ENCODE measurements at places on chromosomes 1 and 21. TPM values are rescaled to one million over a fixed set of nuclear protein-coding genes. Genes with fewer than 3 reads are reported as not detected.
A peak's percentile ranks its signal among the peaks of the same experiment; 100 is the strongest.

GRCh38 chr1:61925591-61926298, 183.5 kb downstream of the PATJ start:
- DNase-seq = no peak

DNA sequence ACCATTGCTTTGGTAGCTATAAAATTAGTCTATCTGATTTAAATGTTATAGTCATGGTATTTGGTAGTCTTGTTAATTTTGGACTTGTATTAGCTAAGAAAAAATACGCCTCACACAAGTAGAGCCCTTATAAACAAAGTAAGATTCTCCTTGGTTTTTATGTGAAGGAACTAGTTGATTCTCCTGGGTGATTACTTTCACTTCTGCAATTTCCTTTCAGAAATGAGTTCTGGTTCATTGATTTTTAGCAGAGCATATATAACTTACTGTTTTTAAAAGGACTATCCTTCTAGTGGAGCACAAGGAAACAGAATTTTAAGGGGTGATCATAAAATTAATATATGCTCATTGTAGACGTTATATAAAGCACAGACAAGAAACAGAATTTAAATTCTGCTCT, 120.1 kb downstream of the BACH1 start:
- DNase-seq = no peak

- DNase-seq = peak; percentile 81
These were observed 25.4 kb downstream of the PIGM start for GRCh38 chr1:160006312-160006940.

CYP4X1 gene
- not detected for polyA plus RNA-seq

ADGRL2 gene
- polyA plus RNA-seq = not detected

DNA sequence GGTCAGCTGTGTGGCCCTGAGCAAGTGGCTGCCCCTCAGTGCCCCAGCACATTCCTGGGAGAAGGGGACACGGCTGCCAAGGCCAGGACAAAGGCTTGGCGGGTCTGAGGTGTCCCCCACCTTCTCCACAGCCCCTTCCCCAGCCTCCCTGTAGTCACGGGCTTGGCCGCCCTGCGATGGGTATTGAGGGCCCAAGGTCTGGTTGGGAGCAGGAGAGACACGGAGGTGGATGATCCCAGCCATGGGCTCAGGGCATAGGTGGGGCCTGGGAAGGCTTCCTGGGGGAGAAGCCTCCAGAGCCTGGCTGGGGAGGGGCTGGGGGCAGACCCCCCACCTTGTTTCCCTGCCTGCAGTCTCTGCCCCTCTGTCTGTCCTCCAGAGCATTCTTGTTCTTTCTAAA, 27.0 kb downstream of the TTC39A start:
- no peak for DNase-seq

GRCh38 chr1:70486676-70487458, 75.8 kb downstream of the CTH start:
- no peak for DNase-seq

DNA sequence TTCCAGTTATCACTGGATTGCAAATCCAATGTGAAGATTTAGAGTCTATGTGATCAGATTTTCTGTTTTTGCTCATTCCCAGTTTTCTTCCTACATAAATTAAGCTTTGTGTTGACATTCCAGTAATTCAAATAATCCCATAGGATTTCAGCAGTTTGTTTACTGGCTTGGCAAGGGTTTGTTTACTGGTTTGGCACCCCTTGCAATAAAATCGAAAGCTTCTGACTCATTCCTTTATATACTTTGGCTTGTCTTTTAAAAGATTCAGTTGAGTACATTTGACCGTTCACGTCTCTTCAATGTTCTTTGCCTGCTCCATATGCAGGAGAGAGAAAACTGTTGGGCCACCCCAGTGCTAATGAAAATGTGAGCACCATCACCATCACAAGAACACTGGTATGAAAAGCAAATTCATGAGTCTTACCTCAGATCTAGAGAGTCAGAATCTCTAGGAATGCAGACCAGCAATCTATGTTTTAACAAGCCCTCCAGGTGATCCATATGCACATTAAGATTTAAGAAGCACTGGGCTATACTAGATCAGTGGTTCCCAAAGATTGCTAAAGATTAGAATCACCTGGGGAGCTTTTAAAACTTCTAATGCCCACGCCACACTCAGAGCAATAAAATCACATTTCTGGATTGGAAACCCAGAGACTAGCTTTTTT, 32.8 kb downstream of the ZC3H11B start:
- no peak for DNase-seq

GRCh38 chr21:44525391-44526095, 14.5 kb downstream of the KRTAP10-1 start:
- no peak for DNase-seq

LRRC7 gene
- polyA plus RNA-seq = not detected

SPATA45 gene
- not detected for polyA plus RNA-seq

ANKRD65 gene
- not detected for polyA plus RNA-seq

GRCh38 chr1:26831546-26832248, 5.2 kb downstream of the ZDHHC18 start:
- DNase-seq = no peak

KCND3 gene
- polyA plus RNA-seq = not detected

DNA sequence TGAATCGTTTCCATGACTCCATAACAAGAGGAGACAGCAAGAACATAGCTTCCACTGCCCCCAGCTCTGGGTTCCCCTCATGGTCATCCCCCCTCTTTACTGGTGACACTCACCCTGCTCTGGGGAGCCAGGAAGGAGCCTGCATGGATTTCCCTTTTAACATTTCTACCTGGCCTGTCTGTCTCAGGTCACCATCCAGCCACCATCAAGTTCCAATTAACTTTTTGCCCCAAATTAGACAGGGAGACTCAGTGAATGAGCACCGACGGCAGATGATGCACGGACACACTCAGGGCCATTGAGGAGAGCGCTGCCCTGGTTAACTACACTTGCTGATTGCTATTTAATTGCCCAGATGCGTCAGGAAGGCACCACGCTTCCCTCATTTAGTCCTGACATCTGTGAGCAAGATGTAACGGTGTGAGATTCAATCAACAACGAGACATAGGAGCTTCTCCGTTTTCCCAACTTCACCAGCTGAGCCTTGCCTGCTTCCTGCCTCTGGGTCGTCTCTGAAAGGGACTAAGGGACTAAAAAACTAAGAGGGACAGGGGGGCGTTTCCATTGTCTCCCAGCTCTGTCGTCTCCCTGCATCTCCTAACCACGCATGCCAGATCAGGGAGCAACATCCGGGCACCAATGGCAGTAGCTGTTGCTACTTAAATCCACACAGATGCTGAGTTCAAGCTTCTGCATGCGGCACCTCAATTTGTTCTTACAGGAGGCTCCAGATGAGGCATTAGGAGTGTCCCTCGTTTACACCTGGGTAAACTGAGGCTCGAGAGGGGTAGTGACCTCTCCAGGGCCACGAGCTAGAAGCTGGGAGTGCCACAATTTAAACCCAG, 426.7 kb downstream of the NPHP4 start:
- no peak for DNase-seq

- DNase-seq = no peak
These were observed 1.3 kb upstream of the TMEM54 start for GRCh38 chr1:32902535-32902920.

EPS8L3 gene
- polyA plus RNA-seq = not detected

- DNase-seq = no peak
These were observed 25.6 kb upstream of the CCDC181 start for GRCh38 chr1:169452921-169453320.

DIO1 gene
- not detected for polyA plus RNA-seq

DNA sequence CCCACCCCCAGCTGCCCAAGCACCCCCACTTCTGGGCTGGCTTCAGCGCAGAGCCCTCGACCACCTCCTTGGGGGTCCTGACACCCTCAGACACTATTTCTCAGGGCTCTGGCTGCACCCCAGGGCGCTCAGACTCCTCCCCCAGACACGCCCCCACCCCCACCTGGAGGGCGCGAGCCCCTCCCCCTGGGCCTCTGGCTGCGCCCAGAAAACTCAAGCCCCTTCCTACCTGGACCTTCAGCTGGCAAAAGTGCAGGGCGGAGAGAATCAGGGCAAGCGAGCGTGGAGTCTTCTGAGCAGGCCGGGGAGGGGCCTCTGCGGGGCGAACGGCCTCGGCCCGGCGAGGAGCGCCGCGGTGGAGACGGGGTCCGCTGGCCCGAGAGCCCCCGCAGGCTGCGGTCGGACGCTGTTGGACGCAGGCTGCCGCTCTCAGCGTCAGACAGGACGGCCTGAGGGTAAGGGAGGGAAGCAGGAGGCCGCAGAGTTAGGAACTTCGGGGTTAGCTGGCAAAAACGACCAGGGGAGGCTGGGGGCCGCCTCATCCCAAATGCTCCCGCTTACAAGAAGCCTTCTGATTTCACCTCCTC, 17.4 kb upstream of the NBPF1 start:
- DNase-seq = no peak

FCGR3B gene
- polyA plus RNA-seq = 0.46 TPM

- no peak for DNase-seq
These were observed 11.3 kb downstream of the GBP2 start for GRCh38 chr1:89114662-89115061.

SELL gene
- 871 TPM for polyA plus RNA-seq

HSPB7 gene
- polyA plus RNA-seq = not detected

- no peak for DNase-seq
These were observed 37.8 kb downstream of the SMAP2 start for GRCh38 chr1:40411294-40411693.

DNA sequence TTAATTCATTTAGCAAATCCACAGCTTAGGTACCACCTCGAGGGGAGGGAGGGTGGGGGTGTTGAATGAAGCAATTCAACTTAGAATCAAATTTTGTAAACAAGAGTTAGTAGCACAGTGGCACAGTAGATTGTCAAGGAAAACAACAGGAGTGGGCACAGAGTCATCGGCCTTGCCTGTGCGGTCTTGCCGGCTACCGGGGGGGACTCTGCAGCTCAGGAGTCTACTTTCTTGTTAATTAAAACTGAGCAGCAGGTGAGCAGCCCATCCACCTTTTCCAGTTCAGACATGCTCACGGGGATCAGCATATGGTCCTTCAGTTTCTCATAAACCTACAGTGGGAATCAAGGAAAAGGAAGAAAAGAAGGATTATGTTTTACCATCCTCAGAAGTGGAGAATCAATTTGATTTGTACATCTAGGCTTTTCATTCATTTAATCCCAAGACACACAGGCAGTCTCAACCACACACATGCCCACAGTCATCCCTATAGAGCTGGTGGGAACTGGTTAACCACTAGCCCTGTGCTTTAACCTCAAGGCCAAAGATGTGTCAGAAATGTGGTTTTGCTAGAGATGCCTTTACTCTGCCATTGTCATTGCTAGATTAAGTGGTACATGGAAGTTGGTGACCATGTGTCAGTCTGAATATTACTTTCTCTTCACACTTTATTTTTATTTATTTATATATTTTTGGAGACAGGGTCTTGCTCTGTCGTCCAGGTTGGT, 45.0 kb upstream of the BCL10 start:
- no peak for DNase-seq

- DNase-seq = no peak
These were observed 382.2 kb downstream of the NTNG1 start for GRCh38 chr1:107523061-107523460.

DNA sequence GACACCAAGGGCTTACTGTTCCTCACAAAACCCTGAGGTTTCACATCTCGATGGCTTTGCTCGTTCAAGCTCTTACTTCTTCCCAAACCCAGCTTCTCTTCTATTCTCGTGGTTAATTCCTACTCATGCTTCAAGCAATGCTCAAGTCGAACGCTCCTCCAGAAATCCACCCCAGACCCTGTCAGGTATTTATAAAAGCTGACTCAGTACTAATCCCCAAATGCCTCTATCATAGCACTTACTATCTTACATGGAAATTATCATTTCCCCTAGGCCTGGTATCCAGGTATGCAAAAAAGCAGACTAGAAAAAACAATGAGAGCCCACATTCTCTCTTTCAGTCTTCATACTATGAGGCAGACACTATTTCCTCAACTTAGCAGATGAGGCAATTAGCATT, 6.3 kb downstream of the EBNA1BP2 start:
- no peak for DNase-seq

DNA sequence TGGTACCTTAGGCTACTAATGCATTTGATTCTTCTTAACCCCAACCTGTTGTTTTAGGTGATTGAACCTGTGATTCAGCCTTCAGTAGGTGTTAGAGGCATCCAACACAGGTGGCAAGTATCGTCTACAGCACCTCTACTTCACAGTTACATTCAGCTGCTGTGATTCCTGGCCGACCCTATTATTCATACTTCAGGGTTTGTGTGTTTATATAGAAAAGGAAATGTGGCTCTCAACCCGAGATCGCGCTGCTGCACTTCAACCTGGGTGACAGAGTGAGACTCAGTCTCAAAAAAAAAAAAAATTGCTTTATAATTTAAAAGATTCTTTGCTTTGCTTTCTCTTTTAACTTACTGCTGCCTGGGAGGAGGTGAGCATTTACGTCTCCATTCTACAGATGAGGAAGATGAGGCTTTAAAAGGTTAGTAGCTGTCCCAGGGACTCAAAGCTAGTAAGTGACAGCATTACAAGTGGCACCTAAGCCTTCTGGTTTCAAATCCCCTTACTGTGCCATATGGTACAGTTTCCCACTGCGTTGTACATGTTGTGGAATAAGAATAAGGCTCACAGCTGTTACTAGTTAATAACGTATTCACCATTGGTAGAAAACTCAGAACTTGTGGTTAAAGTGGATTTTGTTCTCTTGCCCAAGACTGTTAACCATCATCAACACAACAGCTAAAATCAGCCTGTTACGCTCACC, 9.9 kb upstream of the GPR25 start:
- DNase-seq = no peak

GRCh38 chr21:29748391-29749167, 191.2 kb downstream of the GRIK1 start:
- DNase-seq = no peak

GRCh38 chr1:20731057-20731991, 1.2 kb downstream of the SH2D5 start:
- DNase-seq = peak; percentile 46

NBPF6 gene
- not detected for polyA plus RNA-seq

DNA sequence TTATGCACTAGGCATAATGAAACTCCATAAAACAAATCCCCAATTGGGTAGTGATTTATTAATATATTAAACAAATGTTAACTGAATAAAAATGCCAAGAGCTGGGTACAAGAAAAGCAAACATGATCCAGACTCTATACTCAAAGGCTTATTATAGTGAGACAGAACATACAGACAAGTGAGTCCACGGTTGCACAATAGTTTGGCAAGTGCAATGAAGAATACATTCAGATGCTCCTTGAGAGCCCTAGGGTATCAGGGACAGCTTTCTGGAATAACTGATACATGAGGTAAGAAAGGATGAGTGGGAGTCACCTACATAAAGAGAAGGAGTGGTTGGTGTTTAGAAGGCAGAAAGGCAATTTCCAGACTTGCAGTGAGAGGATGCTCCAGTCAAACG, 85.1 kb downstream of the VAV3 start:
- DNase-seq = no peak

Data from CD8-positive, alpha-beta memory T cell (primary cell).